ENCODE measurements at places on chromosomes 13 and 19.

DNA sequence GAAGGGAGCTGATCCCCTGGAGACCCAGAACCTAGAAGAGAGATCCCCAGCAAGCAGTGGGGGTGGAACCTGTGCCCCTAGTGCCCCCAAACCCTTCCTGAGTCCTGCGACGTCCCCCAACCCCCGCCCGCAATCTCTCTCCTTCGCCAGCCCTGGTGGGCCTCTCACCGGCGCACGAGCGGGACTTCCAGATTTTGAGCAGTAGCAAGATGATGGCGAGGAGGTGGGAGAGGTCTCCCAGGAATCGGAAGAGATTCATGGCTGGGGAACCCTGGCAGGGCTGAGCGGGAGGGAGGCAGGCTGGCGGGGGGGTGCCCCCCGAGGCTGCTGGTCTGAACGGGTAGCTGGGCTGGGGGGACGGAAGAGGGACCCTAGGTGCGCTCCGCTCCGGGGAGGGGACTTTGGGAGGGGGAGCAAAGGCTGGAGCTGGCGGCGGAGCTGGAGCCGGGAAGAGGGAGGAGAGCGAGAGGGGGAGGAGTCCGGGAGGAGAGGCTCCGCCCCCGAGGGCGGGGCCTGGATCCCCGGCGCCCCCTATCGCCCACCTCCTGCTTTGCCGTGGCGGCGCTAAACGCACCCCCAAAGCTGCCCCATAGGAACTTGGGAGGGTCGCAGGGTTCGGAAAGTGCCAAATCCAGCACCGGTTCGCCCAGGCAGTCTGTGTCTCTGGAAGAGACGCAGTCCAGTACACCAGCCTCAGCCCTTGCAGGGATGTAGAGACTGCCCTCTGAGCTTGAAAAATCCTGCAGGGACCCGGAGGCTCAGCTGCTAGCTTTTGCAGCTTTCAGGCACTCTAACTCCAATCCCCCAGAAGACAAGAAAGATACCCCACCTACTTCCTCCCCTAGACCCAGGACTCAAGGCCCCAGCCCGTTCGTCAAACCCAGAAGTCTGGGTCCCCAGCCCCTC lies at the start of gene KDELR1:
KDELR1 (minus strand) TSS at position 452 of the 906 bp plus-strand sequence; CDS start at position 259, 193 bp downstream.
- DNase-seq = peak; percentile 75

DNA sequence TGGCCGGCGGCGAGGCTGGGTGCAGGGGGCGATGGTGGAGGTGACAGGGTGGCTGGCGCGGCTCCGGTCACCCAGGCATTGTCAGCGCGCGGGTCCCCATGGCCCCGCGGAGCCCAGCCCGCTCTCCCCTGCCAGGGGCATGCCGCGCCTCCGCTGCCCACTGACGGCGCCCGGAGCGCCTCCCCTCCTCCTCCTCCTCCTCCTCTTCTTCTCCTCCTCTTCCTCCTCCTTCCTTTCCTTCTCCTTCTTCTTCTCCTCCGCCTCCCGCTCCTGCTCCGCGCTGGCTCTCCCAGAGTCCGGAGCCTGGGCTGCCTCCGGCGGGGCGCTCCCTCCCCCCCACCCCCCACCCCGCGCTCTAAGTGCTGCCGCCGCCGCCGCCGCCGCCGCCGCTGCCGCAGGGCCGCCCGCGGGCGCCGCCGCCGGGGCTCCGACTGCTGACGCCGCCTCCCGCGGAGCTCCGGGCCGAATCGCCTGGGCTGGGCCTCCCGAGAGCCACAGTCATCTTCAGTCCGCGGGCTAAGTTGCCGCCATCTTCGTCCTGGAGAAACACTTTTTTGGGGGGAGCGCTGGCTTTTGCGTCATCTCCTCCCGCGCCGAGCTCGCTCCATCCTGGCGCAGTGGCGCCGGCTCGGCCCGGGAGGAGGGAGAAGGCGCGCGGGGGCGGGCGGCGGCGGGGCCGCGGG lies 348.3 kb downstream of the LIG4 start:
- DNase-seq = peak; percentile 39

GRCh38 chr19:18636183-18636968 lies 452 bp upstream of the KLHL26 start:
- peak; percentile 97 for DNase-seq

DNA sequence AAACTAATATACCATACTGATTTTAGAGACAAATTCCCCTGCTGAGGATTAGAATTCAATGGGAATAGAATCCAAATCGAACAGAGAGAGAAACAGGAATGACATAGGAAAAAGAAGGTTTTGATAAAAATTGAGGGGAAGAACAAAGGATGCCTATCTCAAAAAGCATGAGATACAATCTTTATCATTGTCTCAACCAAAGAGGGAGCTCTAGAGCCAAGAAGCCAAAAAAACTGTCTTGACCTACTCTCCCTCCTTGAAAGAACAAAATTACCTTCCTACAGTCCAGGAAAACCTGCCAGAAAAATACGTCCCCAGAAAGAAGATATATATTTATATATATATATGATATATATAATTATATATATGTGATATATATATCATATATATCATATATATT lies 39.2 kb upstream of the MIR17HG start:
- no peak for DNase-seq

DNA sequence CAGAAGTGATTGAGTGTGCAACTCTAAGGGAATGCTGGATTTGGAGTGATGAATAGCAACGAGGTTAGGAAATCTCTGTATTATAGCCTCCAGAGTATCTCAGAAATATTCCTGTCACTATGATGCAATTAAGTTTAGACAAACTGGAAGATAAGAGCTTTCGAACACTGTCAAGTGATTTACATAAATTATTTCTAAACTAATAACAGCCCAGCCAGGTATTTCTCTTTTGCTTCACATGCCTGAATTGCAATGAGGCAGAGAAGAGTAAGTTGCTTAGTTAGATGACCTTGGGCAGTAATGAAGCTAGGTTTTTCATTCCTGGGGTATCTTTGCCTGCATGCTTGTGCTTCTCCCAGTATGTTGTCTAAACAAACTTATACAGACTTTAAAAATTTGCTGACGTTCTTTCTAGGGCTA lies 134.5 kb downstream of the LMO7 start:
- DNase-seq = no peak

DNA sequence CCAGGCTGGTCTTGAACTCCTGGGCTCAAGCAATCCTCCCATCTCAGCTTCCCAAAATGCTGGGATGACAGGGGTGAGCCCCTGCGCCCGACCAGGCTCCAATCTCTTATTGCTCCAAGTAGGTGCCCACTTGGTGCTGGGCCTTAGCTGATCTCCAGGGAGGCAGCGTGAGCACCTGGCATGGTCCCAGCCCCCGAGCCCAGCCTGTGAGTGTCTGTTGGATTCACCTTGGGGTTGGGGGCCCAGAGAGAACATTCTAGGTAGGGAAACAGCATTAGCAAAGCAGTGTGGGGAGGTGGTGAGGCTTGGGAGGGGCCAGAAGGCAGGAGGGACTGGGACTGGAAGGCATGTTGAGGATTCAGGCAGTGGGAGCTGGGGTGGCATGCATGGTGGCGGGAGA lies 45.5 kb downstream of the DNM2 start:
- DNase-seq = no peak

GRCh38 chr19:13024126-13024950 lies 29.1 kb downstream of the NFIX start:
- peak; percentile 38 for DNase-seq

GRCh38 chr13:77351315-77351714 lies 24.4 kb upstream of the MYCBP2 start:
- DNase-seq = no peak

- peak; percentile 82 for DNase-seq
Observed at GRCh38 chr13:65724226-65724625, 1505.9 kb downstream of the PCDH9 start.

GRCh38 chr19:12834976-12835757 lies 788 bp upstream of the RTBDN start:
- no peak for DNase-seq

- DNase-seq = peak; percentile 73
Observed at GRCh38 chr19:53989600-53990533, 1.6 kb upstream of the CACNG6 start.
